Suppressor macrophage treated with lipopolysaccharide for 1 hour (primary cell): ENCODE measurements at places on chromosomes 11 and 22.
A peak's percentile ranks its signal among the peaks of the same experiment; 100 is the strongest.

DNA sequence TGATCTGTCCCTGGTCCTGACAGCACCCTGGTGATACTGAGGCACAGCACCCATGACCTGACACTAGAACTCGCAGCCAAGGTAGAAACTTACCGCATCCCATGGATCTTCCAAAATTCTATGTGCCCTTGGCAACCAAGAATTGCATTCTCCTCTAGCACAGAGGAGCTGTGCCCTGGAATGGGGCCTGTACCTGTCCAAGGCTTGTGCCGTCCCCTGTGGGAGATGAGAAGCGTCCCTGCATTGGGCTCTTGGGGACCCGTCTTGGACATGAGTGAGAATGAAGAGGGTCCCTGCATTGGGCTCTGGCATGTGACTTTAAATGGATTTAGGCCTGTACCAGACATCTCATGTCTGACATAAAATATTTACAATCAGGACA lies 67.1 kb downstream of the GGTLC2 start:
- DNase-seq: no peak

DNA sequence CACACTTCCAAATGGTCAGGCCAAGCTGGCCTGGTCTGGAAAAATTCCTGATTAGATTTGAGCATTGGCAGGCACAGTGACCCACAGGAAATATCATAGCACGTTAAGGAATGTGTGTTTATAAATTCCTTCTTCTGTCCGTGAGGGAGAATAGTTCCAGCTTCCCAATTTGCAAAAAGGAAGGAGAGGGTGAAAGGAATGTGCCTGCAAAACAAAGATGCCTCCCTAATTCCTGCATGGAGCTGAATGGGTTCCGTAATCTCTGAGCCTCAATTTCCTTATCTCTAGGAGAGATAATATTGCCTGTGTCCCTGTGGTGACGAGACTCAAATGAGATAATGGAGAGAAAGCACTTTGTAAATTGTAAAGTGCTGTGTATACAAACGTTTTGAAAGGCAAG lies 105.1 kb downstream of the FEZ1 start:
- no peak for DNase-seq

GRCh38 chr11:75813124-75813523 lies 1.9 kb upstream of the UVRAG start:
- peak; percentile 40 for DNase-seq

- DNase-seq: no peak
Measured at GRCh38 chr11:1514336-1515061, 27.9 kb upstream of the MOB2 start.

- DNase-seq: no peak
Measured at GRCh38 chr11:119940401-119940976, 197.4 kb downstream of the TRIM29 start.

DNA sequence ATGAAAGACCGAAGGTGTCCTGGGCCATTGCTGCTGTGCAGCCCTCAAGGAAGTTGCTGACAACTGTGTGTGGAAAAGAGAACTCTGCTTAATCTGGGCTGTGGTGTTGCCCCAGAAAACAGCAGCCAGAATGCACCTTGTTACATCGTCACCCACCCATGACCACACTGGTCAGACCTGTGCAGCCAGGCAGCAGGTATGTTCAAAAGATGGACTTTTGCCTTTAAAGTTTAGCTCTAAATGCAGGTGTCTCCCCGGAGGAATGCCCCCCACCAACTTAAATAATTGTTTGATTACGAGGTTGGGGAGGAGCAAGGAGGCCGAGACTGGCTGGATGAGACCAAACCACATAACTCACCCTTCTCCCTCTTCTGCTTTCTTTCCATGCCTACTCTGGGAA lies 15.3 kb upstream of the POLA2 start:
- no peak for DNase-seq

- DNase-seq: no peak
Measured at GRCh38 chr11:45043755-45044475, 93.2 kb upstream of the TP53I11 start.

DNA sequence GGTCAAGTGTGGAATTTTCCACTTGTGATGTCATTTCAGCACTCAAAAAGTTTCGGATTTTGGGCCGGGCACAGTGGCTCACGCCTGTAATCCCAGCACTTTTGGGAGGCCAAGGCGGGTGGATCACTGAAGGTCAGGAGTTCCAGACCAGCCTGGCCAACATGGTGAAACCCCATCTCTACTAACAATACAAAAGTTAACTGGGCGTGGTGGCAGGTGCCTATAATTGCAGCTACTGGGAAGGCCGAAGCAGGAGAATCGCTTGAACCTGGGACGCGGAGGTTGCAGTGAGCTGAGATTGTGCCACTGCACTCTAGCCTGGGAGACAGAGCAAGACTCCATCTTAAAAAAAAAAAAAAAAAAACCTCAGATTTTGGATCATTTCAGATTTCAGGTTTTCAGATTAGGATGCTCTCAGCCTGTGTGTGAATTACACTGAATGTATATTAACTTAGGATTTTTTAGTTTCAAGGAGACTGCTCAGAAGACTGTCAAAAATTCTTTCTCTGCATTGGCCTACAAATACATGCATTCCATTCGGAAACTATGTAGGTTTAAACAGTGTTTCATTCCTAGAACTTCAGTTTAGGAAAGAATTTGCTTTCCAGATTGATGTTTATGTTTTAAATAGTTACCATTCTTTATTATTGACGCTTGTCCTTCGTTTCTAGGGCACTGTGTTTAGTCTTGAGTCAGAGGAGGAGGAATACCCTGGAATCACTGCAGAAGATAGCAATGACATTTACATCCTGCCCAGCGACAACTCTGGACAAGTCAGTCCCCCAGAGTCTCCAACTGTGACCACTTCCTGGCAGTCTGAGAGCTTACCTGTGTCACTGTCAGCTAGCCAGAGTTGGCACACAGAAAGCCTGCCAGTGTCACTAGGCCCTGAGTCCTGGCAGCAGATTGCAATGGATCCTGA lies 48.0 kb downstream of the BID start:
- DNase-seq: no peak

- no peak for DNase-seq
Measured at GRCh38 chr22:19463491-19464469, 15.2 kb downstream of the UFD1 start.

GRCh38 chr11:65766535-65766934 lies 14.2 kb downstream of the AP5B1 start:
- no peak for DNase-seq

- DNase-seq: no peak
Measured at GRCh38 chr22:46390652-46391301, 55.3 kb downstream of the TRMU start.

DNA sequence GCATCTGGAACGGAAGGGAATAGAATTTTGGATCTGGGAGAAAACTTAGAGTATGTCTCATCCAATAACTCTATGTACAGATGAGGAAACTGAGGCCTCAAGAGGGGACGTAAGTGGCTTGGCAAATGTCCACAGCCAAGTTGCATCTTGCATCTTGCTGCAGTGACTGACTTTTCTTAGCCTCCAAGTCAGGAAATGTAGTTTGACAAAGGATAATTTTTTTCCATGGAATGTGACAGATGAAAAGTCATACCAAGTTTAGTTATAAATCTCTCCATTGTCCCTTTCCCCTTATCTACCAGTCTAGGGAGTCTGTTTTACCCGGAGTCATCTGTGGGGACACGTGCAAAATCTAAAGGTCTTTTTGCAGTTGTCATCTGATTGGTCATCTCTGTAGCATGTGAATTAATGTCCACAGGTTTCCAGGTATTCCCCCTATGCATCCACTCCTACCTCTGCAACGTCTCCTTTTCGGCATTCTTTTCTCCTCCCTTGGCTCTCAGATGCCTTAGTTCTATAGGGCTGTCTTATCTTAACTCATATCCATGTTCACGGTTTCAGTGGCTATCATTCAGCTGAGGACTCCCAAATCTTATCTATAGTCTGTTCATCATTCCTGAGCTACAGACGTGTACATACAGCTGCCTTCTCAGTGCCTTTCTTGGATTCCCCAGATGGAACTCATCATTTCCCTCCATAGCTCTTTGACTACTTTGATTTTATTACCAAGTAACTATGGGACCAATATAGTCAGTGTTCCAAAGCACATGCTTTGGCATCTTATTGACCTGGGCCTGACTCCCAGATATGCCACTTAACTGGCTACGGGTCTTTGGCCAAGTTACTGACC lies 139.5 kb upstream of the TIMP3 start:
- no peak for DNase-seq
